ENCODE measurements at places on chromosomes 4 and X. TPM values are rescaled to one million over a fixed set of nuclear protein-coding genes. Genes with fewer than 3 reads are reported as not detected.

- no peak for DNase-seq
Measured at GRCh38 chr4:55359397-55359916, 13.4 kb downstream of the SRD5A3 start.

DNA sequence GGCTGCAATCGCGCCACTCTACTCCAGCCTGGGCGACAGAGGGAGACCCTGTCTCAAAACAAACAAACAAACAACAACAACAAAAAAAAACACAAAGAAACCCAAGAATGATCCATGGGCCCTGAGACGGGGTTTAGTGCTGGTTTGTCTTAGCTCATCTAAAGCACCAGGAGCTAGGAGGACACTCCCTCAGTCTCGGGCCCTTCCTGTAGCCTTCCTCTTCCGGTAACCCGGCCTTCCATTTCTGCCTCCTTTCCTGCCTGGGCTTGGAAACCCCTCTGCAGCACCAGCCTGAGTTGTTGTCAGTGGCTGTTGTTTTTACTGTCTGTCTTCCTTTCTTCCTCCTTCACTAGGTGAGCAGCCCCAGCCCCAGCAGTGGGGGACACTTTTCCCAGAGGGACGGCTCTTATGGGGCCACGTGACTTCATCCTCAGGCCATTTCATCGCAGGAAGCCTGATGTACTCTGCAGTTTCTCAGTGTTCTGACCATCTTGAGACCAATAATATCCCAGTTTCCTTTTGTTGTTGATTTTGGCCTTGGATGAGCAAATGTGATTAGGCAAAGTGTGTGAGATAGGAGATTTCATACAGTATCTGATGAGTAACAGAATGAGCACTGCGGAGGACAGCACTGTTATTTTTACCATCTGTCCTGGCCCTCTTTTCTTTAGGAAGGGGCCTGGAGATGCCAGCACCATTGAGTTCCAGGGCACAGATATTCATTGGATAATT lies 90.1 kb downstream of the ANAPC4 start:
- DNase-seq, result no peak

GRCh38 chr4:78047366-78047765 lies 9.8 kb upstream of the FRAS1 start:
- DNase-seq, result no peak

- no peak for DNase-seq
Measured at GRCh38 chrX:154452823-154453222, 5.3 kb upstream of the PLXNA3 start.

DNA sequence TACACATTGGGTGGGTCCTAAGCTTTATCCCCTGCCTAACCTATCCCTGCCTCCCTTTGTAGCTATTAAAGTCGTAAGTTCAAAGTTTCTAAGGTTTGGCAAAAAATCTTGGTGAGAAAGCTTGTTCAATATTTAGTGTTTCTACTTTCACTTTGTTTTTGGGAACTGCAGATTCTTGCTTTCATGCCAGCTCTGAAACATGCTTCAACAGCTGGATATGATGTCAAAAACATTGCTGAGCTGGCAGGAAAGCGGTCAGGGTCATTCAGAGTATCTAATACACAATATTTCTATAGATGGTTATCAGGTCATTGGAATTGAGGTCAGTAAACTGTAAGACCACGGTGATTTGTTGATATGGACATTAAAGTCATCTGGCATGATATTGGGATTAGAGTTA lies 19.7 kb downstream of the CENPI start:
- no peak for DNase-seq

TMPRSS11F gene
- not detected for total RNA-seq

F8A3 gene
- total RNA-seq, result 0.41 TPM

All from A172 (cell line).